ENCODE measurements at places on chromosomes 5 and 9.

DNA sequence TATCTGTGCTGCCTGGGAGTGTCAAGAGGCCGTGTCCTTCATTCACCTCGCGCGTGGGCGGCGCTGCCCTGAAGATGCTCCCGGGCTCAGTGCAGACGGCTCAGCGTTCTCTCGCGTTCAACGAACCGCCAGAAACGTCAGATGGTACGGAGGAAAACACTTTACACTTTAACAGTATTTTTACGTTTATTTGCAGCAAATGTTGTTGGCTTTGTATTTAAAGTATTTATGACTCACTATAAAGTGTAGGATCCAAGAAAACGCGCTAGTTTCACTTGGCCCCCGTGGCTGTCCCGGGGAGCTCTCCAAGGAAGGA lies 544 bp upstream of the ERCC6L2 start:
- no peak for DNase-seq

DNA sequence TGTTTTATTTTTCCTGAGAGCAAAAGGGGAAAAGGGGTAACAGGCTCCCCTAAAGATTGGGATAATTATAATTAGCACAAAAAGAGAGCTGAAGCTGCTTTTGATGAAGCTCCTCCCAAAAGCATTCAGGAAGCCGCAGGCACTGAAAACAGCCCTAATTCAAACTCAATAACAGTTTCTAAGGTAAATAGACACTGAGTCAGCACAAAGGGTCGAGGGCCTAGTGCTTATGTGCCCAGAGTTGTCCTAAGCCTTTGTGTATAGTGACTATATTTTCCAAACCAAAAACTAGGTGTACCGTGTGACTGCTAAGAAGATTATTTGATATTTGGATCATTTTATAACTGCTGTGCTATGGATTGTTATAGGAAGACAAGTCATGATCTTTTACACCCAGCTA lies 67.7 kb downstream of the HMHB1 start:
- DNase-seq: no peak

DNA sequence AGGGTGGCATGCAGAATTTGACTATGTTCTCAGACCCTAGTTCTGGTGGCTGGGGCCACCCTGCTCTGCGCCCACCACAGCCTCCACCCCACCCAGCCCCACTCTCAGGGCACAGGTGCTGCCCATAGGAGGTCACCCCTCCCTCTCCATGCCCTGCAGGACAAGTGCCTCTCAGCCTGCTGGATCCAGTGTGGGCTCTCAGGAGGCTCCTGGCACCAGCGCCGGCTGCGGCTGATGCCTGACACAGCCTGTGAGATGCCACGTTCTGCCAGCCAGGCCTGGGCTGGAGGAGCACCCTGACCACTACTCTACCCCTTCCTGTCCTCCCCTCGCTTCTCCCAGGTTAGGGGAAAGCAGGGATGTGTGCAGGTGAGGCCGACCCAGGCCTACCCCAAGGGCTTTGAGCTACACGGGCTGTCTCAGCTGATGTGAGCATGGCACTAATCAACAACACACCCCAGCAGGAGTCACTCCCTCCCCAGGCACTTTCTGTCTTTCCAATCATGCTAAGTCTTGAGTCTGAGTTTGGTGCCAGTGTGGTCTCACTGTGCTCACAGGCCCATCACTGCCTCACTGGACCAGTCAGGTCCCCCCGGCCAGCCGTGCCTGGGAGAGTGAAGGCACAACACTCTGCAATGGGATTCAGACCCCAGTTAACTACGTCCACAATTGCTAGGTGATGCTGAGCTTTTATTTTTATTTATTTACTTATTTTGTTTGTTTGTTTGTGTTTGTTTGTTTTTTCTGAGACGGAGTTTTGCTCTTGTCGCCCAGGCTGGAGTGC lies 12.1 kb upstream of the BARX1 start:
- no peak for DNase-seq

- peak; percentile 11 for DNase-seq
Observed at GRCh38 chr5:162323466-162323865, 255.9 kb downstream of the GABRG2 start.

GRCh38 chr9:106947106-106947900 lies 84.3 kb downstream of the ZNF462 start:
- DNase-seq: no peak

DNA sequence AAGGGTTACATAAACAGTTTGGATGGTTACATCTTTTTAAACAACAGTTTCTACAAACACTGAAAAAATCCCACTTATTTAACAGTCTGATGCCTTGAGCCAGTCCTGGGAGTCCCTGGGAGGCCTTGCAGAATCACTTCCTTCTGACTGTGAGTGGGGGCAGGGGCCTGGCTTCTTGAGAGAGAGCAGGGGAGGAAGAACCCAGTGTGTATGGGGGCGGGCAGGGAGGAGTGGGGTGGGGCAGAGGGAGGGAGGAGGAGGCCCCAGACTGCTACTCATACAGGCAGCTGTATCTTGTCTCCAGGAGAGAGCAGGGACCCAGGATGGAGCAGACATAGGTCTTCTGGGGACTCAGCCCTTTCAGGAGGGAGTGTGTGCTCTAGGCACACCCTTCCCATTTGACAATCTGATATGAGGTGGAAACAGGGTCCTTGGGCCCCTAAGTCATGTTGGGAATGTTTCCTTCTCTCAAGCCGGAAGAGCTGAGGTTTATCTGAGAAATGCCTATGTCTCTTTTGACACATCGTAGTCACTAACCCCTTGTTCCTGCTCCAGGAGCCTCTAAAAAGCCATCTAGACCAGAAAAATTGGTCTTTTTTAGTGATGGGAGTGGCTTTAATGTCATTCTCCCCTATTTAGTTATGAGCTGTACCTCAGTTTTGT lies 52.8 kb downstream of the IRF1 start:
- no peak for DNase-seq

DNA sequence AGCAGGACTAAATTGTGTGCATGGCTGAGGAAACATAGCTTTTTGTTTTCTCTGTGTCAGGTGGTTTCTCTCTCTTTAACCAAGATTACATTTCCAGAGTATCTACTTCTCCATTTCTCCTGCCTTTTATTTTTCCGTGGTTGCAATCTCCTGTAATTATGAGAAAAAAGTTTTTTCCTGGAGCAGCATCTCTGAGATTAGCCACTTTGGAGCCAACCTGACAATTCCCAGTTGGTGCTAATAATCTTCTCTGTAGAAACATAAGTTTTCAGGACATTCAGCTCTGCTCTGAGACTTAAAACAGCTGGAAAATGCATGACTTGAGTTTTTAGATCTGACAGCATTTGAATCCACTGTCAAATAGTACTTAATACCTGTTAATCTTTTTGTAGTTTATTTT lies 67.1 kb upstream of the GAS1 start:
- DNase-seq: no peak

GRCh38 chr5:122661496-122662180 lies 113.2 kb upstream of the SNX2 start:
- DNase-seq: no peak

DNA sequence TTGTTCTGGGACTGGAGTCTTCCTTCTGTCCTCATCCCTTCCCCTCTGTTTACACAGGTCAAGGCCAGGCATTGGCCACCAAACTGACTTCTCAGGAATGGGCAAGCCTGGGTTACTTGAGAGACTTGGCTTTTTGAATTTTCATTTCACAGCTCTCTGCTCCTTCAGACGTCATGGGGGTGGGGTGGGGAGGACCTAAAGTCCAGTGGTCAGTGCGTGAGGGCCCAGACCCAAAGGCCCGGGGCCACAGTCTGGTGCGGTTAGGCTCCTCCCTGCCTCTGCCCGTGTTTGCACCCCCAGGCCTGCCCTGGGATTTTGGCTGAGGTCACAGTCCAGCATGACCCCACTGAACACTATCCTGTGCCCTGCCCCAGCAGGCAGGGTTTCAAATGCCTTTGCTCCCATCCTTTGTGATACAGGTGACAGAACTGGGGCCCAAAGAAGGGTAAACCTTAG lies 4.1 kb upstream of the CXXC5 start:
- DNase-seq: no peak
